ENCODE measurements at places on chromosomes 4 and X.

- no peak for DNase-seq
Observed at GRCh38 chr4:102734116-102734515, 26.7 kb downstream of the MANBA start.

- DNase-seq = no peak
Observed at GRCh38 chr4:116724249-116724648, 361.1 kb downstream of the TRAM1L1 start.

DNA sequence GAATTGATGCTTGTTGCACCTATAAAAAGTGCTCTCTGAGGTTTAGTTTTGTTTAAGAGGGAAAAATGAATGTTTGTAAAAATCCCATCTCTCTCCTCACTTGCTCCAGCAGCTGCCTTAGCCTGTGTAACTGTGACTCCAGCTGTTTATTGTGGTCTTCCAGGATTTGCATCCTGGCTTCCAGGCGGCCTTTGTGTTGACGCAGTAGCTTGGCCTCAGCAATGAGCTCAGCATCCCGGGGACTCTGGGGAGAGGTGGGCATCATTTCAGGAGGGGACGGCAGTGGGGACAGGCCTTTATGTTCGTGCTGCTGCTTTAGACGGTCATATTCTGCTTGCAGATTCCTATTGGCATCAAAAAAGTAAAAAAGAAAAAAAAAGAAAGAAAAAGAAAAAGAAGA is 75.3 kb upstream of the FTHL17 start:
- DNase-seq = no peak

DNA sequence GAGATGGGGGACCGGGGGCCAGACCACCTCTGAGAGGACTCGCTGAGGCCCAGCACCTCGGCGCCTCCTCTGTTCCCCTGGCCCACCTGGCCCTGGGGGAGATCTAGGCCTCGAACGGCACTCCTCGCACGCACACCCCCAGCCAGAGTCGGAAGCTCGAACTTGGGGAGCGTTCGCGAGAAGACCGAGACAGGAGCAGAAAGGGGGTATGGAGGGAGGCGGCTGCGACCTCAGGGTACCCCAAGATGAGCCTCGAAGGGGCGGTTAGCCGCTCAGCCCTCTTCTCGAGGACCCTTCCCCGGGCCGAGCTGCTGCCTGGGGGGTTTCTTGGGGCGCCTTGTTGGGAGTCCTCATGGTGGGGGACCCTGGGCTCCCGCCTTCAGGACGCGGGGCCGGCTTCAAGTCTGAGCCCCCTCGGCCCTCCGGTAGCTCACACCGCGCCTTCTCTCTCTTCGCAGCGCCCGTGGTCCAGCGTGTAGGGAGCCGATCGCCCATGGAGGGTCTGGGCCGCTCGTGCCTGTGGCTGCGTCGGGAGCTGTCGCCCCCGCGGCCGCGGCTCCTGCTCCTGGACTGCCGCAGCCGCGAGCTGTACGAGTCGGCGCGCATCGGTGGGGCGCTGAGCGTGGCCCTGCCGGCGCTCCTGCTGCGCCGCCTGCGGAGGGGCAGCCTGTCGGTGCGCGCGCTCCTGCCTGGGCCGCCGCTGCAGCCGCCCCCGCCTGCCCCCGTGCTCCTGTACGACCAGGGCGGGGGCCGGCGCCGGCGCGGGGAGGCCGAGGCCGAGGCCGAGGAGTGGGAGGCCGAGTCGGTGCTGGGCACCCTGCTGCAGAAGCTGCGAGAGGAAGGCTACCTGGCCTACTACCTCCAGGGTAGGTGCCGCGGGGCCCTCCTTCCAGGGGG is 706 bp downstream of the DUSP9 start:
- no peak for DNase-seq

GRCh38 chrX:111164728-111165127 is 68.7 kb downstream of the PAK3 start:
- DNase-seq = no peak

DNA sequence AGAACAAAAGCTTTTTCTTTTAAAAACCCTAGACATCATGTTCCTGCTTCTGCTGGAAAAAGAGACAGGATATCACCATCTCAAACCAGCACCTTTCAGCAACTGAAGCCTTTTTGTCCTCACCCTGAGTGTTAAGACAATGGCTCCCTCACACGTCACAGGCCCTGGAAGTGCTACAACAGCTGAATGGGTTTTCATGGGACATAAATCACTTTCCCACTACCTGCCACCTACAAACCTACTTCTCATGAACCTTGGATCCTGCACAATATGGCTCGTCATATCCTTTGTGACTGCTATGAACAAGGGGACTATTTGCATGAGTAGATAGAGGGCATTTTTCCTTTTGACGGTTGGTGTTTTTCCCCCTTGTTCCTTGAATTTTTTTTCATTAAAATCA is 93.6 kb downstream of the TSPAN5 start:
- no peak for DNase-seq

DNA sequence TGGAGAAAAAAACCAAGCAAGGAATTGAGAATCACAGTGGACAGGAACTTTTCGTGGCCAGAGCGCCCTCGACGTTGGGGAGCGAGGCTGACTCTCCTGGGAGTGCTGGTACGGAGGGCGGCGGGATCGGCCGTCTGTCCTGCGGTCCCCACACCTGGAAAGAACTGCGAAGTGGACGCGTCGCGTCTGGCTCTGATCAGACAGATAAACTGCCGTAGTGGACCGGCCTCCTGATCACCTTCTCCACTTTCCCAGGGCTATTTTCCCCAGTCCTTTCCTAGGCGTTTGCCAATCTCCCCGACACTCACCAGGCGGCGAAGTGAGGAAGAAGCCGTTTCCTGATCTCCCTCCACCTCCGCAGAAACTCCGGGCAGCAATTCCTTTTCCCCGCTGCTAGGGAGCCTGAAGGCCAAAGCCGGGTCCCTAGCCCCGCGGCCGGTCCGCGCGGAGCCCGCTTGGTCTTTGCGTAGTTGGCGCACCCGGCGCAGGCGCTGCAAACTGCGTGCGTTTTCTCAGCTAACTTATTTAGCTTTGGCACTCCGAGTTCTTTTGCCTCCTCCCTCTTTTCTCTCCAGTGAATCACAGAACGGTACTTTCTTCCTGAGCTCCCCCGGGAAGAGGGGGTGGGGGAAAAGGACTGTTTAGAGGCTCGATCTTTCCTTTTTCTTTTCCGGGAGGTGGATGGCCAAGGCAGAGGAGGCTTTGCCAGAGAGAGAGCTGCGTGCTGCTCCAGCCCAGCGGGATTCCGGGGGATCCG is at the start of gene ARSJ:
Gene ARSJ (minus strand): TSS at position 500 of the 757 bp plus-strand sequence. CDS start 813 bp downstream, outside the sequence.
- peak; percentile 27 for DNase-seq
